AG10803 (cell line): ENCODE measurements at places on chromosomes 1 and 21.

- DNase-seq: no peak
These were observed 108.0 kb upstream of the KIF26B start for GRCh38 chr1:245046769-245047168.

- DNase-seq: no peak
These were observed 64.1 kb downstream of the RPAP2 start for GRCh38 chr1:92362970-92363369.

- DNase-seq: no peak
These were observed 403.6 kb upstream of the PBX1 start for GRCh38 chr1:164155347-164155746.

DNA sequence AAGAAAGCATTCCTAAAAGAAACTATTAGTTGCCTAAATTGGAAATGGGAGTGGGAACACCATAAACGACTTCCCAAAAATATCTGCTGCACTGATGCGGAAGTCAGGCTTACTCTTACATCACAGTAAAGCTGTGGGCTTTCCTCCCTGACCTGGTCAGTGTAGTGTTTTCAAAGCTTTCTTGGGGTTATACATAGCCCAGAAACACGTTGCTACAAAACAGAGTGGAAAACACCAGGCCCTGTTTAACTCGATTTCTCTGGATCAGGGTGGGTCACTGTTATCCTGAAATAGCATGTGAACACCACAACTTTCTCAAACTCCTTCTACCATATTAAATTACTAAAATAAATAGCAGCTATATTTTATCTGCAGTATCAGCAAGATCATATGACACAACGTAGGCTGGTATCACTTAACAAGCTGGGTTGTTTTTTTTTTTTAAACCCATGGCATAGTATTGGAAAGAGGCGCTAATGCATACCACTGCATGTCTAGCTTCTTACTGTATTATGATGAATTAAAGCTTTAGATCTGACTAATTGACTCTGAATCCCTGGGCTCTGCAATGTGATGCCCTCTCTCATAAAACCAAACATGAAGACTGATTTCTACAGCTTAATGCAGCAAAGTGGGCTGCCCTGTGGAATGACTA is 184.6 kb downstream of the TGFB2 start:
- DNase-seq: no peak

GRCh38 chr1:194568610-194569009 is 1382.2 kb upstream of the B3GALT2 start:
- DNase-seq: no peak

DNA sequence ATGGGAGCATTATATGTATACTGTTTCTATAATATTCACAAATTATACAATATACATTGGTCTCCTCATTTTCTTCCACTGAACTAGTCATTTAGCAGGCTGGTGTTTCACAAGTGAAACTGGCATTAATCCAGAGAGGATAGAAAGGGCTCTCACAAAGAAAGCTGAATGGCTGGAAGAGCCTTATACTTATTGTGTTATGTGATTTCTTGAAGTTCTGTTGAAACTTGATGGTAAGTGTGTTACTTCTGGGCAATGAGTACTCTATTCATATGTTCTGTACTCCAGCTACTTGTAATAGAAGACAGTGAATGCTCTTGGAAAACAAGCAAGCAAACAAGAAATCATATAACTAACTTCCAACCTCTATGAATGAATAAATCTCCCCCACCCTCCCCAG is 14.9 kb downstream of the STX12 start:
- peak; percentile 63 for DNase-seq

GRCh38 chr1:92839442-92839841 is 7.6 kb downstream of the RPL5 start:
- no peak for DNase-seq

GRCh38 chr1:205448540-205449253 is 7.1 kb downstream of the BLACAT1 start:
- DNase-seq: no peak

GRCh38 chr1:245984390-245985155 is 522.5 kb downstream of the SMYD3 start:
- no peak for DNase-seq

GRCh38 chr1:185156854-185157598 is at the start of the genes SWT1 and TRMT1L:
Gene SWT1, plus strand, starts transcription at chr1:185157167. Its CDS starts 3,675 bp downstream, at chr1:185160842.
Gene TRMT1L, minus strand, starts transcription at chr1:185156953. Its CDS starts 241 bp downstream, at chr1:185156712.
- peak; percentile 99 for DNase-seq

- no peak for DNase-seq
These were observed 95.1 kb upstream of the SOD1 start for GRCh38 chr21:31564439-31564838.

- no peak for DNase-seq
These were observed 4.0 kb downstream of the SLAMF8 start for GRCh38 chr1:159830722-159831121.

- no peak for DNase-seq
These were observed 22.3 kb downstream of the FOXJ3 start for GRCh38 chr1:42312576-42313212.

DNA sequence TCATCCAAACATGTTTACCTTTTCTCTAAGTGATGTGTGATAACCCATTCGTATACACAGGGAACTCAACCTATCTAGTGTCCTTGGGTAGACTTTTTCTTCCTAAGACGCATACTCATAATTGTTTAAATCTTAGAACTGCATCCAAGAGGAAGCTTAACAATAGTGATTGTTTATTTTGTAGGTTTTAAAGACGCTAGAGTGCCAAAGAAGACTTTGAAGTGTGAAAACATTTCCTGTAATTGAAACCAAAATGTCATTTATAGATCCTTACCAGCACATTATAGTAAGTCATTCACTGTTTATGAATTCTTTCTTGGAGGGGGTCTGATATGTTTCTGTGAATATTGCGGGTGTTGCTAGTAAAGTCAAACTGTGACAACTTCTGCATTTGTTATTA is 25.4 kb downstream of the PLA2G4A start:
- no peak for DNase-seq

- DNase-seq: no peak
These were observed 29.6 kb upstream of the AGL start for GRCh38 chr1:99820546-99820945.

- no peak for DNase-seq
These were observed 624.8 kb upstream of the PTBP2 start for GRCh38 chr1:96096613-96097321.

GRCh38 chr1:109892561-109893368 is 17.9 kb upstream of the CSF1 start:
- no peak for DNase-seq
